GM06990 (cell line): ENCODE measurements at places on chromosomes 3 and 15.
A peak's percentile ranks its signal among the peaks of the same experiment; 100 is the strongest.

GRCh38 chr15:91894606-91895005 is 41.1 kb downstream of the SLCO3A1 start:
- DNase-seq = no peak

DNA sequence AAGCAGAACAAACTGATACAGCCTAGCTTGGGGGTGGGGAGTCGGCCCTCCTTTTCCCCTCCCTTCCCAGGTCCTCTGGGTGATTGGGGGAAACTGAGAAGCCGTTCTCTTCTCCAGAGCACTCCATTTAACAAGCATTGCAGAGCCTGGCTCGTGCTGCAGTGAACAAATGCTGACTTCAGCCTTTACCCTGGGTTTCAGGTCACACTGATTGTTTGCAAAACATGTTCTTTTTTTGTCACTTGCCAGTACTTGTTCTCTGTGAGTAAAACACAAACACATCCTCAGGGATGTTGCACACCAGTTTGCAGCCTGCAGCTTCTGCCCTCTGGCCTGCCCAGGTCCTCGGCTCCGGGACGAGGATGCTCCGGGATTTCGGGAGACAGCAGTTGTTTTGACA is 132.8 kb downstream of the PGPEP1L start:
- no peak for DNase-seq

- DNase-seq = no peak
Observed at GRCh38 chr15:66801266-66801665, 99.2 kb downstream of the SMAD6 start.

- peak; percentile 65 for DNase-seq
Observed at GRCh38 chr15:77944002-77944867, 133.3 kb downstream of the TBC1D2B start.

- DNase-seq = no peak
Observed at GRCh38 chr3:106317141-106318055, 448.6 kb upstream of the CBLB start.

GRCh38 chr15:35260941-35261340 is 175.8 kb upstream of the NANOGP8 start:
- DNase-seq = no peak

GRCh38 chr15:62802612-62803011 is 239.9 kb upstream of the TPM1 start:
- DNase-seq = no peak

DNA sequence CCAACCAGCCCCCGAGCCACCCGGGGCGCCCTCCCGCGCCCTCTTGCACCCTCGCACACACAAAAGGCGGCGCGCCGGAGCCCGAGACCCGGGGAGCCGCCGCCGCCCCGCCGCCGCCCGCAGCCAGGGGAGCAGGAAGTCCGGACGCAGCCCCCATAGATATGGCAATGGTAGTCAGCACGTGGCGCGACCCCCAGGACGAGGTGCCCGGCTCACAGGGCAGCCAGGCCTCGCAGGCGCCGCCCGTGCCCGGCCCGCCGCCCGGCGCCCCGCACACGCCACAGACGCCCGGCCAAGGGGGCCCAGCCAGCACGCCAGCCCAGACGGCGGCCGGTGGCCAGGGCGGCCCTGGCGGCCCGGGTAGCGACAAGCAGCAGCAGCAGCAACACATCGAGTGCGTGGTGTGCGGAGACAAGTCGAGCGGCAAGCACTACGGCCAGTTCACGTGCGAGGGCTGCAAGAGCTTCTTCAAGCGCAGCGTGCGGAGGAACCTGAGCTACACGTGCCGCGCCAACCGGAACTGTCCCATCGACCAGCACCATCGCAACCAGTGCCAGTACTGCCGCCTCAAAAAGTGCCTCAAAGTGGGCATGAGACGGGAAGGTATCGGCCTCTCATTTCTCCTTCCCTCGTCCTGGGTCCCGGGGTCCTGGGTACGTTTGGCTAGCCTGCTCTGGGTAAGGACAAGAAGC is 1.6 kb downstream of the NR2F2 start:
- DNase-seq = no peak

- no peak for DNase-seq
Observed at GRCh38 chr15:63350178-63350621, 31.4 kb downstream of the CA12 start.

- DNase-seq = no peak
Observed at GRCh38 chr3:31790193-31791089, 190.6 kb downstream of the OSBPL10 start.

DNA sequence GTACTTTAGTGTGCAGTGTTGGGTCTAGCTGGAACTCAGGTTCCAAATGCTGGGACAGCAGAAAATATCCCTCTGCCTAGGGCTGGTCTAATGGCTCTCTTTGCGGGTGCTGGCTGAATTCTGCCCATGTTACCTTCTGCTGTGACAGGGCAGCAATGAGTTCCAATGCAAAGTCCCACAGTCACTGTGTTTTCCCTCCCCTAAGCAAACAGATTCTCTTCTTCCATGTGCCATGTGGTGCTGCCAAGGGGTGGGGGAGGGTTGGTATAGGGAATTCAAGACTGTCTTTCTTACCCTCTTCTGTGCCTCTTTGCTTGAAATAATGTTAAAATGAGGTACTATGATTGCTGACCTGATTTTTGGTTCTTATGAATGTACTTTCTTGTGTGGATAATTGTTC is 229.6 kb downstream of the GBE1 start:
- no peak for DNase-seq

- DNase-seq = no peak
Observed at GRCh38 chr3:175103298-175103697, 244.2 kb downstream of the NAALADL2 start.

GRCh38 chr3:12681943-12682390 is 18.1 kb upstream of the RAF1 start:
- no peak for DNase-seq

GRCh38 chr3:119296727-119297122 is 2.5 kb downstream of the ARHGAP31 start:
- DNase-seq = no peak
